ENCODE measurements at places on chromosomes 13 and 19.
A peak's percentile ranks its signal among the peaks of the same experiment; 100 is the strongest.

GRCh38 chr19:18021121-18021755 is 13.3 kb downstream of the ARRDC2 start:
- no peak for DNase-seq

- DNase-seq: peak; percentile 20
Measured at GRCh38 chr19:16836115-16837034, 7.2 kb downstream of the SIN3B start.

DNA sequence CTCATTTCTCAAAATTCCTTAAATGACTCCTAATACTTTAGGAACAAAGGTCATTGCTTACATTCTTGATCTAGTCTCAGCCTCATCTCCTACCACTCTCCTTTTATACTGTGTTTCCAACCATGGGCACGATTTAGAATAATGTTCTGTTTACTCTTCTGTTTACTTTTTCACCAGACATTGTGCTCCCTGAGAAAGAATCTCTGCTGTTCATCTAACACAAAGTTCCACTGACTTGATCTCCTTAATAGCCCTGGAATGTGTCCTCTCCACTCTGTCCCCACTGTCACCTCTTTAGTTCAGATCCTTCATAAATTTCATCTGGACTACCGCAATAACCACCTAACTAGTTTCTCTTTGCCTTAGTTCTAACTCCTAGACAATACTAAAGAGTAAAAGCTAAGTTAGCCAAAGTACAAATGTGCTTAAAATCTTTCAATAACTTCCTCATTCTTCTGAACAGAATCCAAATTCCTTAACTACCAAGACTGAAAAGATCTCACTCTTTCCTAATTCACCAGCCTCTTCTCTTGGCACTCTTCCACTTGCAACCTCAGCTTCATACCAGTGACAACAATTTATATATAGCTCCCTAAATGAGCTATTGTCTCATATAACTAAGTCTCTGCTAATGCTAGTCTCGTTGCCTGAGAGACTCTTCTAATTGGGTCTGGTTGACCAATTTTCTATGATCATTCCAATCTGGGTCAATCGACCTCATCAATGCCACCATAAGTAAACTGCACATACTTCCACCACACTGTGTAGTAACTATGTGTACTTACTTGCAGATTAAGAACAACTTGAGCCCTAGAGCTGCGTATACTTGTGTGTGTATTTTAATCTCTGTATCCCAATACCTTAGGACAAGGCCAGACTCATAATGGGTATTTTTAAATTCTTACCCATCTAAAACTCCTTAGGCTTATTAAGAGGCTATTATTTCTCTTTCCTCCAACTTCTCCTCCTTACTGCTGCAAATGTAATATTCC is 179.9 kb downstream of the VWA8 start:
- no peak for DNase-seq

- DNase-seq: no peak
Measured at GRCh38 chr13:42534785-42535184, 39.2 kb upstream of the TNFSF11 start.

GRCh38 chr19:29267701-29268100 is 54.8 kb upstream of the UQCRFS1 start:
- DNase-seq: no peak

DNA sequence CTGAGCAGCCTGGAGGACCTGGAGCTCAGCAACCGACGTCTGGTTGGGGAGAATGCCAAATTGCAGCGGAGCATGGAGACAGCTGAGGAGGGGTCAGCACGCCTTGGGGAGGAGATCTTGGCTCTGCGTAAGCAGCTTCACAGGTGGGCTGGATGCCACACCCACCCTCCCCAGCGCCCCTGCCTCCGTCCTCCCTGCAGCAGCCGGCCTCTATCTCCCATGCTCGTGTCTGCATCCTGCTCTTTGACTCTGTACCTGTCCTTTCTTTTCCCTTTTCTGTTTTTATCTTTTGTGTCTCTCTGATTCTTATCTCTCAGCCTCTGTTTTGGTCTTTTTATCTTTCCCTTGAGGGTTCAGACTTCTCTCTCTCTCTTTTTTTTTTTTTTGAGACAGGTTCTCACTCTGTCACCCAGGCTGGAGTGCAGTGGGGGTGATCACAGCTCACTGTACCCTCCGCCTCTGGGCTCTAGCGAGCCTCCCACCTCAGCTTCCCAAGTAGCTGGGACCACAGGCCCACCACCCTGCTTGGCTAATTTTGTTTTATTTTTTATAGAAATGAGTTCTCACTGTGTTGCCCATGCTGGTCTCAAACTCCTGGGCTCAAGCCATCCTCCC is 10.1 kb downstream of the KASH5 start:
- DNase-seq: no peak

Data from T47D (cell line).